Stimulated activated CD8-positive, alpha-beta memory T cell treated with anti-CD3 and anti-CD28 coated beads, Interleukin-7, amount 100 ng/mL, for 4 hours (primary cell): ENCODE measurements at places on chromosomes 3 and 15.

GRCh38 chr3:58119186-58119585 is 91.6 kb downstream of the DNASE1L3 start:
- DNase-seq, result no peak

DNA sequence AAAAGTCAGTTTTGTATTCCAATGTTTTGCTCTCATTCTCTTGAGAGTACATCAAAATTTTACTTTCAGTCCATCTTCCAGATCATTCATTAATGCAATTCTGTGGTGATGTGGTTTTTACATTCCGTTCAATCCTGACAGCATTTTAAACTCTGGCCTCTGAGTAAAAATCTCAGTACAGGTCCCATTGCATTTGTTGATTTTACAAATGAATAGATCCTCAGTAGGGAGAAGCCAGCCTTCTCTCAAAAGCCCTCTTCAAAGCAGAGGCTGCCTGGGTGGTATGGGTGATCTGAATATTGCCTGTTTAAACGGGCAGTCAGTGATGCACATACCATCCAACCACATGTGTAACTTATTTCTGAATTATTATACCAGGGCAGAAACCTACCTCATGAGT is 72.5 kb upstream of the TSC22D2 start:
- DNase-seq, result no peak

DNA sequence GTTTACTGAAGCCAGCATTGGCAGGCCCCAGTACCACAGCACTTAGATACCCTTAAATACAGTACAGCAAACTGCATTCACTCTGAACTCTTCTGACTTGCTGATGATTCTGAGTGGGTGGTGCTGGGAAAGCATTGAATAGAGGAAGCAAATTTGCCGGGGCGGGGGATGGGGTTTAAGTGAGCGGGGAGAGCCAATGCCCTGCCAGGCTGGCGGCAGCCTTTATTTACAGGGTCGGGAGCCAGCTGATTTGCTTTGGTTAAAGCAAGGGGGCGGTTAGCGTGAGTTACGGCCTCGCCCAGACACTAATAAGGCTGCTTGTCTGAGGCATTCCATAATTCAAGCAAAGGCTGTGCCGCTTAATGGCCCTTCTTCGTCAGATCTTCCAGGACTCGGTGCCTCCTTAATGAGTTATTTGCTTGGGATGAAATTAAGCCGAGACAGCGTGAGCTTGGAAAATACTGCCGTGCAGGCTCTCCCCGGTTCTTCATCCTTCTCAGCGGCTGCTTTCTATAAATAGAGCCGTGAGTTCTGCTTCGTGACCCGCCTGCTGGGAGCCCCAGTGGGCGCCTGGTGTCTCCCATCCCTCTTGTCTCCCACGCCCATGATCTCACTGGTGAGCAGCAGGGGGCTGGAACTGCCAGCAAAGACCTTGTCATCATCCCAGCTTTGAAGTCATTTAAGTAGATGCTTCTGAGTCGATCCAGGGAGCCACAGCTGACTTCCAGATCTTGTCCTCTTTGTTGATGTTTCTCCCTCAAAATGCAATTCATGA is 25.8 kb downstream of the SPSB4 start:
- DNase-seq, result no peak

DNA sequence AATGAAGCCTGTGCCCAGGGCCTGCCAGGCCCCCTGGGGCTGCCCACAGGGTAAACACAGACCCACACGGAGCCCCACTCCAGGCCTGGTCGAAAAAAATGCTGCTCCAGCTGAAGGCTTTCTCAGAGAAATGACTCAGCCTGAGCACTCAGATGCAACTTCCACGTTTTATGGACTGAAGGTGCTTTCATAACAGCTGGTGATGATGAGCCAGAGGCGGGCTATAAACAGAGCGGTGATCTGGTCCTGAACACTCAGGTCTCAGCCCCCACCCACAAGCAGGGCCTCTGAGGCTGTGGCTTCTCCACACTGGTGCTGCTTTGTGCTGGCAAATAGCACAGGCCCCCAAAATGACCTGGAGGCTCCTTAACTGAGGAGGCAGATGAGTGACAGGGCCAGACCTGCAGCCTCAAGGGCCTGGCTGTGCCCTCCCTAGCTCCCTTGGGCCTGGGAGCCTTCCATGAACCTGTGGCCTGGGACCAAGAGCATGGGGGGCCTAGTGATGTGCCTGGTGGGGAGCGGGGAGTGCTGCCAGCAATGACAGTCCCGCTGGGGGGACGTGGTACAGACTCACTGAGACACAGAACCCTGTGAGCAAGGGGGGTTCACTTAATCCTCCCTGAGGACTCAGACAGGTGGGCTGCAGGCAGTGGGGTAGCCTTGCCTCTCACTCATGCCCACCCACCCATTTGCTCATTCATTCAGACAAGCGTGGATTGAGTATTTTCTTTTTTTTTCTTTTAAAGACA is 23.0 kb upstream of the FURIN start:
- DNase-seq, result no peak

DNA sequence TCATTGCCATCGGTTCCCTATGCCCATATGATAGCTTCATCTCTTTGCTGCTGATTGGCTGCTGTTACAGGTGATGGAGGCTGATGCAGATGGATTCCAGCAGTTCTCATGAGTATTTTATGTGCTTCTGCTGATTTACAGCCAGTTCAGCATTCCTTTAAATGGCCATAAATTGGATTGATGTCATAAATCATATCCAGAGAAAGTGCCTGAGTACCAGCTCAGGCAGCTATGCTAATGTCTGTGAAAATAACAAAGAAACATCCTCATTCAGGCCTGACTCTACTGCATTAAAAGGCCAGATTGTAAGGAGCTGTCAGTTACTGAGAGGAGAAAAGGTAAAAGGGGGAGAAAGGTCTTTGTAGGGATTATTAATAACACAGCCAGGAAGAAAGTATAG is 756.8 kb downstream of the IGSF11 start:
- DNase-seq, result no peak

GRCh38 chr3:128349963-128350599 is 116.6 kb downstream of the DNAJB8 start:
- DNase-seq, result no peak

DNA sequence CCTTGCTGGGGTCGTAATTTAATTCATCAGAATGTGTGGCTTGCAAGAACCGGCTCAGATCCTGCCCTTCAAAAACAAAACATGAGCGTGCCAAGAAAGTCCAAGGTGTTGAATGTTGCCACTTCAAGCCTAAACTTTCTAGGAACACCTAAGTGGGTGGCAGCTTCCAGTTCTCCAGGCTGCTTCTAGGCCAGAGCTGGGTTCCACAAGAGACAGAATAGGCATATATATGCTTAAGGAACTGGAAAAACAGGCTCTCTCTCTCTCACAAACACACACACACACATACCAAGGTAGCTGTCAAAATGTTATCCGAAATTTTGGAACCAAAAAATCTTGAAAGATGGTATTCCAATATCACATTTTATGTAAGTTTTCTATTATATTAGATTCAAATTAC is 890 bp upstream of the ADIPOQ start:
- no peak for DNase-seq

DNA sequence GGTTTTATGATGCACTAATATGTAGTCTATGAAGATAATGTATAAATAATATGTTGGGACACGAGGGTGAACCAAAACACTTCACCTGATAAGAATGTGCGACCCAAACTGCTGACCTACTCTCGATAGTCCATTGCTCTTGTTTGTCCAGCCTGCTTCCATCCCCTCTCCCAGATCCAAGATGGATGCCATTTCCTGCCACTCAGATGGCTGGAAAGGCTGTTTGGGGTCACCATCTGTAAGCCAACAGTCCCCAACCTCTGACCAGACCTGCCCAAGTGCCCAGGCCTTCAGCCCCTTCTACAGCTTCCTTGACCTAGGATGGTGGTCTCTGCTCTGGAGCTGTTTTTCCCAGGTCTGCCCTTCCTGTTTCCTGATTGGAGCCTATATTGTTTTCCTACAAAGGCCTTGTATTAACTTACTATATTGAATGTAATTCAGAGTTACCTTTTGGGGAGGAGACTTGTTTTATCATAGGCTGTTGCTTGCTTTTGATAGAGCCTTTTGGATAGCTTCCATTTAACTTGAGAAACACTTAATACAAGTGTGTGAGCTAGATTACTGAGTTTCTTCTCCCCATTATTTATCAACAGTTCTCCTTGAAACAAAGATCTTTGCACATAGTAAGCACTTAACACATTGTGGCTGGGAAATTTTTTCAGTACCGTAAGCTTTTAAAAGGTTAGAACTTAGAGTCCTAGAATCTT is 5.0 kb upstream of the PAQR9 start:
- DNase-seq, result no peak

DNA sequence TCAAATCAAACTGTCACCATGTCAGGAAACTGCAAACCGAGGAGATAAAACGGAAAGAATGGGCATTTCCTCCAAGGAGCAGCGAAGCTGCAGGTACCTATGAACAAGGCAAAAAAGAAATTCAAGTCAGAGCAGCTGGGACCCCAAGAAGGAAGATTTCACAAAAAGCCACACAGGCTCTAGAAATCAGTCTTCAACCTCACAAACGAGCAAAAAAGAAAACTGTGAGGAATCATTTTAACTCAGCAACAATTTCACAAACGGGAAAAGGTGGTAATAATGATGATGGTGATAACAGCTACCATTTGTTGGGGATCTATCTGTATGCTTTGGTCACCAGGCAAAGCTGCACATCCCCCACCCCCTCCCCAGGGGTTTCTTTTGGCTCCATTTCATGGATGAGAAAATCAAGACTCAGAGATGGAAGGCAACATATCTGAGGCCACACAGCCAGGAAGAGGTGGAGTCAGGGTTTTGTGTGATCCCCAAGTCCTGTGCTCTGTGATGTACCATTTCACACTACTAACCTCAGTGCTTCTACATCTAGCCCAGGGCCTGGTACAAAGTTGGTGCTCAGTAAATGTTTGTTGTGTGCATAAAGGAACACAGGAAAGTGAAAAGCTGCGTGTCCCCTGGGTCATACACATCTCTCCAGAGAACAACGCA is 109.9 kb downstream of the IQSEC1 start:
- no peak for DNase-seq

DNA sequence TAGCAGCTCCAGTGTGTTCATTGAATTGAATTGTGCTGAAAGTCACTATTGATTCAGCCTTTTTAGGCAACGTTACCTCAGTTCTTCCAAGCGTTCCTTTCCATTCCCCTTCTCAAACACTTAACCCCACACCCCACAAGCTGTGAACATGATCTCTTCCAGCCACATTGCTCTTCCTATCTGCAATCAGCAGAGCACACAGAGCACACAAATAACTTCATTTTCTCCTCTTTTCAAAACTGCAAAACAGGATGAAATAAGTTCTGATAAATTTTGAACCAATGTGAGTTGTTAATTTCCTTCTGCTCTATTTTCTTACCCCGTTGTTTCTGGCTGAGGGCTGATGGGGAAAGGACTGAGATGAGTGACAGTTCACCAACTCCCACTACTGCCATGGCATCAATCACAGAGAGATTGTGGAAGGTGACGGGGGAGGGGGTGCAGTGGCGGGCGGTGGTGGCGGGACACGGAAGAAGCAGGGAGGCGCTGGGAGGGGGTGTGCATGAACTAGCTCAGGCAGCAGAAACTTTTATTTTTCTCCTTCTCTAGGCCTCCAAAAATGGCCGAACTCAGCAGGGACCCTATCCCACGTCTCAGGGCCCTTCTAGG is 147.2 kb downstream of the SSR3 start:
- DNase-seq, result no peak

DNA sequence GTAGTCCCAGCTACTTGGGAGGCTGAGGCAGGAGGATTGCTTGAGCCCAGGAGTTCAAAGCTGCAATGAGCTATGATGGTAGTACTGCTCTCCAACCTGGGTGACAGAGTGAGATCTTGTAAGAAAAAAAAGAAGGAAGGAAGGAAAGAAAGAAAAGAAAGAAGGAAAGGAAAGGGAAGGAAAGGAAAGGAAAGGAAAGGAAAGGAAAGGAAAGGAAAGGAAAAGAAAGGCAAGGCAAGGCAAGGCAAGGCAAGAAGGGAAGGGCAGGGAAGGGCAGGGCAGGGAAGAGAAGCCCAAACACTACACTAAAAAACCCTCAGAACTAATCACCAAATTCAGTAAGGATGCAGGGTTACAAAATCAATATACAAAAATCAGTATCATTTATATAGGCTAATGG is 341.6 kb downstream of the ERC2 start:
- DNase-seq, result no peak

- no peak for DNase-seq
Observed at GRCh38 chr3:12372741-12373280, 83.9 kb downstream of the PPARG start.

- no peak for DNase-seq
Observed at GRCh38 chr3:130490241-130490640, 26.7 kb upstream of the COL6A6 start.
